ENCODE measurements at places on chromosomes 4 and X.

- DNase-seq, result no peak
Observed at GRCh38 chr4:158010361-158010760, 162.5 kb downstream of the GASK1B start.

DNA sequence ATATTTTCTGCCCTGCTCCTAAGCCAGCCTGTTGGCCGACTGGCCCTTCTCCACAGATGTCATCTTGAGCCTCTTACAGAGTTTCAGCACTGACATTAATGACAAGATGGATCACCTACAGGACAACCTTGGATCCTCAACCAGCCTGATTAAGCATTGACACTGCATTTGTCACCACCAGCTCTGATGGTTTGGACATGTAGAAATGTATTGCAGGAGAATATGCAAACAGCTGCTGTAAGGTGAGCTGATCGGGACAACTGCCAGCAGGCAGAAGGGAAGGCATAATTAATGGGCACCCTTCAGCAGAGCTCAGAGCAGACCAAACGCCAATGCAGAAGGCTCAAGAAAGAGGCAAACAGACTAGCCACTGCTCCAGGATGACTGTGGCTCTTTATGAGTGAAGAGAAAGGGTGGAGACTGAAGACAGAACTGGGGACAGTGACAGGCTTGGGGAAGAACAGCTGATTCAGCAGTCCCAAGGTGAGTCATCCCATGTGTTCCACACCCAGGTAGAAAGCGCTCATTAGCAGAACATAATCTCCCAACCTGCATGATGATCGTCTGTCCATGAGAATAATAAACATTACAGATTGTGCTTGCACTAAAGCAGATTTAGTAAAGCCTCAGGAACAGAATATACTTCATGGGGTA, 6.7 kb downstream of the CORIN start:
- no peak for DNase-seq

DNA sequence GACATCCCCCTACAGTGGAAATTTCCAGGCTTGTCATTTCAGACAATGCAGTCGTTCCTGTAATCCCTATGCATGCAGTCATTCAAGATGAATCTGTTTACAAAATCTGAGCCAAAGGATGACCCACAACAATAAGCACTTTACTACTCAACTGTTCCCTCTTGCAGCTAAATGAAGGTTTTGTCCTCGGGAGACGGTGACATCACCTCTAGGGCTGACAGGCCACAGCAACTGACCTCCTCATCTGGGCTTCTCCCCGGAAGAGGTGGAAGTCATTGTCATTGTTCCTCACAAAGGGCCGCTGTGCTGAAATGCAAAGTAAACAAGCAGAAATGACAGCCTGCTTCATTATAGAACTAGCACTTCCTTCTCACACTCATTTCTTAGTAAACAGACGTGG, 29.2 kb downstream of the CLRN2 start:
- peak; percentile 68 for DNase-seq

DNA sequence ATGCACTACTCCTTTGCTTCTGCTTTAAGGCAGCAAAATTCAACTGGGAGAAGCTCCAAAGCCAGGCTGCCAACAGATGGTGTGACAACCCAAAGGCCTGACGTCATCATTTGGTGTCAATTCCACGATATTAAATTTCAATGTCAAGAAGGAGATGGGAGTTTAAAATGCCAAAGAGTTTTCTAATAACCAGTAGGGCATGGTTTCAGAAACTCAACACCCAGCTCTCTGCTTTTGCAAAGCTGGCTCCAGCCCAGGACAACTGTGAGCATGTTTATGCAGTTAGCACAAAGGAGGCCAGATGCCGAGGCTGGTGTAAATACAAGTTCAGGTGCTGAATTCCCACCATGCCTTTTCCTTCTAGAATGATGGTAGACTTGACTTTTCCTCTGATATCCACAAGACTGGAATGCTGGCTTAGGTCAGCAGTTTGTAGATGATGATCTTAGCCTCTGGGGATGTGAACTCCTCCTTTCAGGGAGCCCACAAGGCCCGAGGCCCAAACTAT, 67.3 kb downstream of the AFAP1 start:
- DNase-seq, result no peak

DNA sequence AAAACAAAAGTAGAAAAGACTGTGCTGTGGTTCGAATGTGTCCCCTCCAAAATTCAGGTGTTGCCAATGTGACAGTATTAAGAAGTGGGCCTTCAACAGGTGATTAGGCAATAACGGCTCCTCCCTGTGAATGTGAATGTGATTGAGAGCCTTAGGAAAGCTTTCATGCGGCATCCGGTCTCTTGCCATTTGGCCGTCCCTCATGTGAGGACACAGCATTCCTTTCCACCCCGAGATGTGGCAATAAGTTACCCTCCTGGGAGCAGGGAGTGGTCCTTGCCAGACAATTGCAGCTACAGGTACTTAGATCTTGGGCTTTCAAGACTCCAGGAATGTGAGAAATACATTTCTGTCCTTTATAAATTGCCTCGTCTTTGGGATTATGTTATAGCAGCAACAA, 129.3 kb downstream of the CPEB2 start:
- no peak for DNase-seq

- no peak for DNase-seq
Observed at GRCh38 chrX:99795495-99795894, 614.6 kb downstream of the PCDH19 start.

- no peak for DNase-seq
Observed at GRCh38 chr4:128524311-128524710, 236.7 kb upstream of the PGRMC2 start.

GRCh38 chrX:44071847-44072551, 98.8 kb upstream of the NDP start:
- no peak for DNase-seq

- peak; percentile 17 for DNase-seq
Observed at GRCh38 chr4:111945014-111945413, 200.2 kb upstream of the FAM241A start.

GRCh38 chr4:114062499-114062898, 83.1 kb upstream of the ARSJ start:
- DNase-seq, result no peak

- DNase-seq, result no peak
Observed at GRCh38 chr4:45931154-45931553, 192.7 kb downstream of the GABRG1 start.

DNA sequence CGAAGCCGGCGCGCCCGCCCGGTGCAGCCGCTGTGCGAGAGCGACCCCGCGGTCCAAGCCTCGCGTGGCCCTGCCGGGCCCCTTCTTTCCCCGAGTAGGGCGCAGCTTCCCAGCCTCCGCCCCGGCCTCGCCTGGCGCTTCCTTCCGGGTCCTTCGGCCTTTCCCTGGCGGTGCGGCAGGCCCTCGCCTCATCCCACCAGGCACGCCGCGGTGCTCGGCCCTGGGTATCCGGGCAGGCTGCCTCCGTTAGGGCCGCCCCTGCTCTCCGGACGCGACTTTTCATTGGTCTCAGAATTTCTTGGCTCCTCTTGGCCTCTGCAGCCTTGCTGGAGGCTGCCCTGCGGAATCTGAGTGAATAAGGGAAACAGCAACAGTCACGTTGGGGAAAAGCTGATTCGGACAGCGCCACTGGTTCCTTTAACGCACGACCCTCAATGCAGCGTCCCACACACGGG, 429 bp downstream of the UVSSA start:
- peak; percentile 87 for DNase-seq

DNA sequence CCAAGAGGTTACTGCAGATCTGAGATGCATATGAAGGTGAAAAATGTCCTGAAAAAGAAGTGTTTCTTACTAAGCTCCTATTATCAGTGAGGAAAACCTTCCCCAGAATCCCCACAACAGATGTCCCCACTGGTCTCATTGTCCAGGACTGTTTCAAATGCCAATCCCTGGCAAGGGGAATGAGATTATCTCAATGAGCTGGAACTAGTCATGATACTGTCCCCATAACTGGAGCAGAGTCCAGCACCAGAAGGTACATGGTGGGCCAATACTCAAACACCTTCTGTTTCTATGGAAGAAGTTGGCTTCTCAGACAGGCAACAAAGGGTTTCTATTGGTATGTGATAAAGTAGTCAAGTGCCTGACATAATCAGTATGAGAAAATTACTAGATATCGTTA, 221.1 kb upstream of the TLL1 start:
- DNase-seq, result no peak

DNA sequence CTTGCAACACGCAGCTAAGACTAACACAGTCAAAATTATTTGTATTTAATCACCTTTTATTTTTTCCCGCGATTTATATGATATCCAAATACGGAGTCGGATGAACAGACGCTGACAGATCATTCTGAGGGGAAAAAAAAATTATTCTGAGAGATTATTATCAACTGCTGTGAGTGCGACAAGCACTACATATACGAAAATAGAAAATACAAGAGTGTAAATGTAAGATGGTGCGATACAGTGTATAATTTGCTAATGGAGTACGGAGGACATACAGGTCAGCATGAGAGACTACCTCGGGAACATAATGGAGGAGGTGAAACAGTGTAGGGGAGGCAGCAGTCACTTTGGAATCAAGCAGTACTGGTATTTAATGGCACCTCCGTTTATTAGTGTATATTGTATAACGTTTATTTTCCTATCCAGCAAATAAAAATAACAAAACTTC, 2.8 kb upstream of the LIN54 start:
- DNase-seq, result no peak

- DNase-seq, result no peak
Observed at GRCh38 chrX:23864742-23865326, 42.9 kb downstream of the APOO start.

DNA sequence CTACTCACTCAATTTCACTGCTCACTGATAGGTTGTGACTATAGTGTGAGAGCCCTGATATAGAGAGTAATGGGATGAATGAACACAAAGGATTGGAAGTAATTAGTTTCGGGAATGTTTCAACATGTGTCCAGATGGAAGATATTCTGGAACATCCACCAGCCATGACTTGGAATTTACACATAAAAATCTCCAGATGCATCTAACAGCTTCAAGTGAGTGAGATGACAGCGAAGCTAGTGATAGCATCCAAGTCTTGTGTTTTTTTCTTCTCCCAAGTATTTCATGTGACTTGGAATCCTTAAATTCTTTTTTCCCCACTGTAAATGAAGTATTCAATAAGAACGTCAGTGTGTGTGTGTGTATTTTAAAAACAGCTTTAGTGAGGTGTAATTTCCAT, 82.1 kb downstream of the CLDN34 start:
- no peak for DNase-seq
